ENCODE measurements at places on chromosomes 13 and 19.
A peak's percentile ranks its signal among the peaks of the same experiment; 100 is the strongest.

DNA sequence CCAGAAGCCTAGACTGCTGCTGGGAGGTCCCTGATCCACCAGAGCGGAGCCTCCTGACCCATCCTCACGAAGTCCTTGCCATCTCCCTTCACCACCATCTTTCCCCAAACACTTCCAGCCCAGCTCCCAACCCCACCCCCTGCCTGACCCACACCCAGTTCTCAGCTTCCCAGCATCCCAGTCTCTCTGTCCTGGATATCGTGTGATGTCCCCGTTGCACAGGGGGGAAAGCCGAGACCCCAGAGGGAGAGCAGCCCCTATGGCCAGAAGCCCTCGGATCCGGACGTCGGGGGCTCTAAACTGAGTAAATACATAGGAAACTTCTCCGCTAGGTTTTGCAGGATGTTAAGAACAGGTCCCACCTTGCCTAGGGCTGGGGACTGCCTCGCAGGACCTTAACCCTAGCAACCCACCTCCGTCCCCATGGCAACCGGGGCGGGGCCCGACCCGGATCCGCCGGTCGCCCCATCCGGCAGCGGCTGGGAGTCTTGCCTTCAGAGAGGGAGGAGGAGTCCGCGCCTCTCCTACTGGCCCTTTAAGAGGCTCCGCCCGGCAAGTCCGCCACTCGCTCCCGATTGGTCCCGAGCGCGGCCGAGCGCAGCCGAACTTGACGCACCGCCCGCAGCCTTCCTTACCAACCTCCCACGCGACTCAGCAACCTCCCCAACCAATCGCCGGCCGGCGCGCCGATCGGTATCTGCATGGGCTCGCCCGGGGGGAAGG, 451 bp upstream of the HMG20B start:
- DNase-seq: peak; percentile 99

GRCh38 chr13:101763191-101763590, 310.7 kb downstream of the ITGBL1 start:
- DNase-seq: no peak

GRCh38 chr19:35739275-35740107, 2.8 kb downstream of the IGFLR1 start:
- DNase-seq: no peak

GRCh38 chr13:106107061-106107460, 428.4 kb downstream of the EFNB2 start:
- no peak for DNase-seq

GRCh38 chr19:35959040-35959967, 23.1 kb downstream of the LRFN3 start:
- DNase-seq: peak; percentile 90

- DNase-seq: no peak
Measured at GRCh38 chr13:92830821-92831220, 395.8 kb upstream of the GPC6 start.

DNA sequence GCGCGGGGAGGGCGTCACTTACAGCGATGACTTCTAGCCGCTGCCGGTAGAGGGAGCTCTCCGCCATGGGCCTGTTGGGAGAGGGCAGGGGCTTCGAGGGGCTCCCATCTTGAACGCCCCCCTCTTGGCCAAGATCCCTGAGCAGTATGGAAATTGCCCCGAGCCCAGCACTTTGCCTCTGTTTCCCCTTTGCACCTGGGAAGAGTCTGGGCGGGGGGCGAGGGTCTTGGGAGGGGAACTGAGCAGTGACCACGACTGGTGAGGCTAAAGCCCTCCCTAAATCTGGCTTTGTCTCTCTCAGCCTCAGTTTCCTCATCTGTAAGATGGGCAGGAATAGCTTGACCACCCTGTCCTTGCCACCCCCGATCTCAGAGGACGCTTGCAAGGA, 2.8 kb downstream of the PALM3 start:
- no peak for DNase-seq

DNA sequence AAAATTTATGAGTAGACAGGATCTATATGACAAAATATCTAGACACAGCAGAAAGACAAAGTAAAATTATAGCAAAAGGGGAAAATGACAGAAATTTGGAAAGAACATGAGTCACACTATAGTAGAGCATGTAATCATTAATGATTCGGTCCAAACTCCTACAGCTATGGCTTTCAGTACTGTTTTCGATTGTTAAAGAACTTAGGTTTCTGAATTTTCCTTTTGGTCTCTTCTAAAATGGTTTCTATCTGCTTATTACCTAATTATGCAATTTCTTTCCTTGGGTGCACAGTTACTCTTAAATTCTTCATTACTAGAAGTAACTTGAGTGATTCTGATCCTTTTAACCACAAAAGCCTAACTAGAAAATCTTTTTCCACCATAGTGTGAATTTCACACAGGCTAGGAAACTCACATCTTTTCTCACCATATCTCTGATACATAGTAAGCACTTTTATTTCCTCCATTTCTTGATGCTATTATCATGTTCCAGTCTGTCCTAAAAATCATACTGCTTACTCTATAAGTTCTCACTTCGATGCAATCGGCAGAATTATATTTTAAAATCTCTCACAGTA, 1101.4 kb downstream of the PCDH9 start:
- DNase-seq: no peak

DNA sequence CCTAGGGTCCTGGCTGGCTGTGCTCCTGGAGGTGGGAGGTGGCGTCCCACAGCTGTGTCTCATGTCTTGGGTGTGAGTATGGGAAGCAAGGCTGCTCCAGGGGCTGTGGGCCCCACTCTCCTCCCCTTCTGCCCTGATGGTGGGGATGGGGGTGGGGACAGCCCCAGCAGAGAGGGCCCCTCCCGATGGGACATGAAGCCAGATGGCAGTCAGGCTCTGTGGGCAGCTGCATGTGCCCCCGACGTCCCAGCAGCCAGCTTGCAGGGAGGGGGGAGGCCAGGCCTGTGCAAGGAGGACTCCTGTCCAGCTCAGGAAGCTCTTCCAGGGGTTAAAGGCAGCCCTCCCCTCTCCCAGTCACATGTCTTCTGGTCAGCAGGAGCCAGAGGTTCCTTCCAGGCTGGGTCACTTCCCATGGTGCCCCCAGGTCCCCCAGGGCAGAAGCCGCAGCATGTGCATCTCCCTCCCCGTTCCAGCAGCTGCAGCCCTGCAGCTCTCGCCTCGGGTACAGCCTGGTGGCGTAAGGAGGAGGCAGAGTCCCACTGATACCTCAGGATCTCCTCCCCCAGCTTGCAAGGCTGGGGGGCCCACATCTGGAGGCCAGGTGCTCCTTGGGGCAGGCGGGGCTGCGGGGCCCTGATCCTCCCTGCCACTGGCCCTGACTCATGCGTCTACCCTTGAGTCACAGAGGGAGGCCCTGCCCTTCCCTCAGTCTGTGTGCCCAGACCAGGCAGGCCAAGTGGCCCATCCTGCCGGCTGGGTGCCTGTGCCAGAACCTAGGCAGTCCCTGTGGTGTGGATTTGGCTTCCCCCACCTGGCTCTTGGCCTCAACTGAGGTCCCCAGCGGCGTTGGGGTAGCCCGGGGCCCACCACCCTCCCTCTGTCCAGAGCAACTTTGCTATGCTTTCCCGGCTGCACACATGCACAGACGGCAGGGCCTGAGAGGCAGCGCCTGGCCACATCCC, 13.0 kb downstream of the YIPF2 start:
- no peak for DNase-seq

DNA sequence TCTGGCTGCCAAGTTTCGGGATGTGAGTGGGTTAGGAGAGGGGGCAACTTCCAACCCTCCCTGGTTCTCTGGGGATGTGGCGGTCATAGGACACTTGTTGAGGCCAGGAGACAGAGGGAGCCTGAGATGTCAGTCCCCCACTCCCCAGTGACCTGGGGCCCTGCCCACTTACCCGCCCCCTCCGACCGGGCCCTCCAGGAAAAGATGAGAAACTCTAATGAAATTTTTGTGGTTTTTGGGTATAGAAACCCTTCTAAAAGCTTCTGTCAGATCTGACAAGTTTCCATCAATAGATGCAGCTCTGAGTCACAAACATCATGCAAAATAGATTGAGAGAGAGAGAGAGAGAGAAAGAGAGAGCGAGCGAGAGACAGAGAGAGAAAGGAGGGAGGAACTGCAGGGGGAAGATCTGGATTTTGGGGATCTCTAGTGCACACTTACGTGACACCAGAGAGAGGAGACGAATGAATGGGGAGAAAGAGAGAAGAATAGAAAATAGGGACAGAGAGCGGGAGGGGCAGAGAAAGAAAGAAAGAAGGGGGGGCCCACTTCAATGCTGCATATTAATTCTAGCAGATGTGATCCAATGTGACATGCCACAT, 94.0 kb downstream of the PTPRS start:
- DNase-seq: no peak

- DNase-seq: peak; percentile 92
Measured at GRCh38 chr19:18542941-18543813, at the start of gene FKBP8. FKBP8 (minus strand) TSS chr19:18543573; CDS start chr19:18541970, 1,603 bp downstream.

- DNase-seq: no peak
Measured at GRCh38 chr19:30448386-30449077, 76.3 kb downstream of the ZNF536 start.

DNA sequence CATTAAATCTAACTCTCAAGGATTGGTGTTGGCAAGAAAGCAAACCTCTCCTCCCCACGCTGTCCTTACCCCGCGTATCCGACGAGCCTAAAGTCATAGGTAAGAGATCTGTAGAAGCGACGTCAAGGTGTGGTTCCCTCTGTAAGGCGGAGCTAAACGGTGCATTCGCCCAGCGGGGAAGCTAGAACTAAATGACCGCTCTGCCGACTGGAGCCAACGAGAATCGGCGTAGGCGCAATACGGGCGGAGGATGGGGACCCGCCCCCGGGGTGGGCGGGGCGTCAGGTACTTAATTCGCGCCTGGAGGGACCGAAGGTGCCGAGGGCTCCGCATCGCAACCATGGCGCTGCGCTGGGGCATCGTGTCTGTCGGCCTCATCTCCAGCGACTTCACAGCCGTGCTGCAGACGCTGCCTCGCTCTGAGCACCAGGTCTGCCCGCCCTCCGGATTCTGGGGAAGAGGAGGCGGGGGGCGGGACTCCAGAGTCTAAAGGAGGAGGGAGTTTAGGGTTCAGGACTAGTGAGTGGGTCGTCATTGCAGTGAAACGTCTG, at the start of gene DHDH:
Gene DHDH, plus strand, starts transcription at position 318 of the 551 bp plus-strand sequence. Its CDS starts 23 bp downstream, at position 341.
- peak; percentile 50 for DNase-seq

DNA sequence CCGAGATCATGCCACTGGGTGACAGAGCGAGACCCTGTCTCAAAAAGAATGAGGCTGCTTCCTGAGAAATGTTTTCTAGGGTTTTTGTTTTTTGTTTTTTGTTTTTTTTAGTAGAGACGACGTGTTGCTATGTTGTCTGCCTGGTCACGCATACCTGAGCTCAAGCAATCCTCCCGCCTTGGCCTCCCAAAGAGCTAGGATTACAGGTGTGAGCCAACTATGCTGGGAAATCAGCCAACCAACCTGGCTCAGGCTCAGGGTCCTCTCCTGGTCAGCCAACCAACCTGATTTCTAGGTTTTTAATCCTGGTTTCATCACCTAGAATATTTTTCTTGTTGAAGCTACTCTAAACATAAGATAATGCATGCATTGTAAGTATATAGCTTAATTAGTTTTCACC, 7.8 kb downstream of the DHX34 start:
- no peak for DNase-seq

GRCh38 chr13:26653310-26653709, 95.8 kb downstream of the WASF3 start:
- no peak for DNase-seq

GRCh38 chr13:80235967-80236302, 105.0 kb downstream of the SPRY2 start:
- no peak for DNase-seq

- DNase-seq: no peak
Measured at GRCh38 chr19:1364070-1364704, 19.5 kb upstream of the NDUFS7 start.

- peak; percentile 58 for DNase-seq
Measured at GRCh38 chr19:42253245-42254088, 1.5 kb downstream of the ERF start.

DNA sequence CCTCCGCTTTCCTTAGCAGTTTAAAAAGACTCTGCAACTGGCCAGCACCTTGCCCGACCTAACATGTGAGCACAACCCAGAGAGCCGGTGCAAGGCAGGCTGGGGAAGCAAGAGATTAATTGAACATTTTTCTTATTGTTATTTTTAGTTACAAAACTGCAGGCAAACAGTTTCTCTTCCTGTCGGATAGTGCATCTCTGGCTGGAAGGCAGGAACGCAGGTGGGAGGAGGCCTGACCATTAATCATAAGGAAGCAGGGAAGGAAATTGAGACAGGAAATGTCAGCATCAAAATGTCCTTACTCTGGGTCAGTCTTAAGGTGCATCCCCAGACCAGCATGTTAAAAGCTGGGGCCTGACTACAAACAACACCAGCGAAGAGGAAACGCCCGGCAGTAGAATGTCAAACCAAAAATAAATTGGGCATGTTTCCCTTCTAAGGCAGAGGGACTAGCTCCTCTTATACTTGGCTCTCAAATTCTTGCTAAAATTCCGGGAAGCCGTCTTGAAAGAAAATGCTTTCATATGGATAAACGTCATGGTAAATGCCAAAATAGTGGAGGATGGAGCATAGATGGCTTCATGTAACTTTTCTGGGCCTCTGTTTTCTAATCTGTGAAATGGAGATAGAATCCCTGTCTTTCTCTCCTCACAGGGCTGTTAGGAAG, 226.8 kb downstream of the RAP2A start:
- no peak for DNase-seq

DNA sequence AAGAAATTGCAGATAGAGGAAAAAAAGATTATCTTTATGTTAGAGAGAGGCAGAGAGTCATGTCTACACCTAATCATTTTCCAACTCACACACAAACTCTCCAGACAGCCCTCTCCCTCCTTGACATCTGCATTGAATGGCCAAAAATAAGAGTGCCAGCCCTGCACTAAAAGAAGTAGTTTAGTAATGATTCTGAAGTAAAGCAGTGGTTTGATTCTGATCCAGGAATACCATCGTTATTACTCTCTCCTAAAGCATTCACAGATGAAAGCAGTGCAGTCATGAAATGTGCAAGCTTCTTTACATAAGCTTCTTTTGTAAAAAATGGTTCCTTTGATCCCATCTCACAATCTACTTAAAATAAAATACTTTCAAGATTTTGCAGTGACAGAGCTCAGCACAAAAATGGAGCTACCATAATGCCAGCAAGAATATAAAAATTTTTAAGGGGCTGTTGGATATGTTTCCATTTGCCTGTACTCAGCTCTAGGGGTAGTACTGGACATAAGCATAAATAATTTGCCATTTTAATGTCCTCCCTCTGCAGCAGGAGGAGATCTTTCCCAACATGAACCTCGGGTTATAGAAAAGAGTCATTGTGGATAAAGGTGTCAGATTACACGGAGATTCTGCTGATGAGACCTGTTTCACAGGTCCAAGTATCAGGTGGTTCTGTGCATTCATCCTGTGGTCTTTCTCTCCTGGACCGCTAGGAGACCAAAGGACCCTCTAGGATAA, 406.3 kb downstream of the DCT start:
- no peak for DNase-seq

DNA sequence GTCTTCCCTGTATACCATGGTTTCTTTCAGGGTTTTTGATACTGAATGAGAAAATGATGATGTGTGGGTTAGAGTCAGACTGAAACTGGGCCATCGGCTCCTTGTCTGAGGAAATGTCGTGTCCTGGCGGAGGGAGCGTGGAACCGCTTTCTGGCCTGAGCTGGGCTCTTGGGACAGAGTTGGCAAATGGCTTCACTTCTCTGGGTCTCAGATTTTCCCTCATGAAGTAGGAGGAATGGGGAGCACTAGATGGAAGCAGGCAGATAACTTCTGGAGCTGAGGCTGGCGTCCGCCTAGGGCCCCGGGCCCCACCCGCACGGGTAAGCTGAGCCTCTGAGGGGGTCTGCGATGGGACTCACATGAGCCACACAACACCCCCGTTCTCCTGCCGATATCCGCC, 133.3 kb upstream of the WASF3 start:
- no peak for DNase-seq

GRCh38 chr13:73593199-73593765, 534.5 kb downstream of the KLF5 start:
- no peak for DNase-seq

Data from stimulated activated CD4-positive, alpha-beta T cell treated with anti-CD3 and anti-CD28 coated beads, TNF-alpha, amount 100 ng/mL, for 4 hours (primary cell).